ENCODE measurements at places on chromosomes 1 and 21.
A peak's percentile ranks its signal among the peaks of the same experiment; 100 is the strongest.

- DNase-seq = no peak
These were observed 50.5 kb downstream of the DMAP1 start for GRCh38 chr1:44263568-44264450.

- DNase-seq = no peak
These were observed 30.4 kb downstream of the IFNGR2 start for GRCh38 chr21:33433425-33434114.

GRCh38 chr1:29180497-29181412 is 945 bp downstream of the SRSF4 start:
- DNase-seq = no peak

- peak; percentile 68 for DNase-seq
These were observed 180.3 kb downstream of the DISC1 start for GRCh38 chr1:231806623-231807495.

- DNase-seq = no peak
These were observed 34.7 kb downstream of the ST3GAL3 start for GRCh38 chr1:43742026-43742425.

DNA sequence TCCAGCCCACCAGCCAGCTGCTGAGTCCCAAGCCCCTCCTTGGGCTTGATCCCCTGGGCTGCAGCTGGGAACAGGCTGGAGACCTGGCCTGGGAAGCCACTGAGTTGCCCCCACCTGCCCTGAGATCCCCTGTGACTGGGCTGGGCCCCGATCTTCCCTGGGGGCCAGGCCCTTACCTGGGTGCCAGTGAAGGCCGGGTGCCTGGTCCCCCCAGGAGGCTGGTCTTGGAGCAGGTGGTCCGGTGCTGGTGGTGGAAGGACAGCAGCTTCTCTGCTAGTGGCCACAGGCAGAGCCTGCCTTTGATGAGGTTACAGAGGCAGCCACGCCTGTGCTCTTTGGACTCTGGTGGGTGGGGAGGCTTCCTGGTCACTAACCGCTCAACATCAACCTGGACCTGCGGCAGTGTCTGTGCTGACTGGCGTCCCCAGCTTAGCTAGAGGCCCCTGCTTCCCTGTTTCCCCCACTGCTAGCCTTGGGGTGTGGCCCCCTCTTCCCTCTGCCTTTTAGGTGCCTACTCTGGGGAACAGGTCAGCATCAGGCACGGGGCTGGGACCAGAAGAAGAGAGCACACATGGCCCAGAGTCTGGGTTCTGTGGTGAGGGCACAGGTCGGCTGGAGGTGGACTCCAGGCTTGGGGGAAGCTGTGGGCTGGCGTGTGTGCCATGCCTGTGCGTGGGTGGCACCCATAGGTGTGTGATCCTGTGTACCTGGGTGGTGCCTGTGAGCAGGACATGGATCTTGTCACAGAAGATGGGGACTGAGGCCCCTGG is at the start of gene EPS8L3:
Gene EPS8L3 (minus strand): TSS at position 278 of the 770 bp plus-strand sequence. CDS start 2,174 bp downstream, outside the sequence.
- peak; percentile 37 for DNase-seq

DNA sequence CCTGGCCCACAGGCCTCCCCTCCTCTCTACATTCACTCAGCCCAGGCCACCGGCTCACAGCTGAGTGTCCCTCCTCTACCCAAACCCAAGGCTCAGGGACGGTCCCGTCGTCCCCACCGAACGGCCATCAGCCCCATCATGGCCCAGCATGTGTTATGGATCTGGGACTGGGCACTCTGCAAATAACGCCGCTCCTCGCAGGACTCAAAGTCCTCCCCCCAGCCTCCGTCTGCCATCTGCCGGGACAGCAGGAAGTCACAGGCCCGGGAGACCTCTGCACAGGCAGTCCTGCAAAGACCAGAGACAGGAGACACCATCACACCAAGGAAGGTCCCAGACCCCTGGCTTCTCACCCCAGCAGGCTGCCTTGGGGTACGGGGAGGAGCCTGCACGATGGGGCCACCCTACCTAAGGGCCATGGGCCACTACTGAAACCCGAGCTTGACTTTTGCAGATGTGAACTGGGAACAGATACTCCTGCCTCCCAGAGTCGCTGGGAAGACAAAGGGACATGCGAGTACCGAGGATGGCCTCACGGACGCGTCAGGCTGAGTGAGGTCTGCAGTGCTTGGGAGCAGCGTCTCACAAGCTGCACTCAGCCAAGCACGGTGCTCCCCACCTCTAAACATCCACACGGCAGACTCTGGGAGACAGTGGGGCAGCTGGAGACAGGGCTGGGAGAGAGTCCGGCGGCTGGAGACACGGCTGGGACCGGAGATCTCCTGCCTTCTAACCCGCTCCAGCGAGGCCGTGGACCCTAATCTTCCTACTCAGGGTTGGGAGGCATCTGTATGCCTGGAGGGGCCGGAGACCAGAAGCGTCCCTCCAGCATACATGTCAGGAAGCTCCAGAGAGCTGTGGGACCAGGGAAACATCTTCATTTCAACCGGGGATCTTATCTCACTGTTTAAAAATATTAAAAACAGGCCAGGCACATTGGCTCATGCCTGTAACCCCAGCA is 10.4 kb upstream of the SPATC1L start:
- DNase-seq = peak; percentile 29

DNA sequence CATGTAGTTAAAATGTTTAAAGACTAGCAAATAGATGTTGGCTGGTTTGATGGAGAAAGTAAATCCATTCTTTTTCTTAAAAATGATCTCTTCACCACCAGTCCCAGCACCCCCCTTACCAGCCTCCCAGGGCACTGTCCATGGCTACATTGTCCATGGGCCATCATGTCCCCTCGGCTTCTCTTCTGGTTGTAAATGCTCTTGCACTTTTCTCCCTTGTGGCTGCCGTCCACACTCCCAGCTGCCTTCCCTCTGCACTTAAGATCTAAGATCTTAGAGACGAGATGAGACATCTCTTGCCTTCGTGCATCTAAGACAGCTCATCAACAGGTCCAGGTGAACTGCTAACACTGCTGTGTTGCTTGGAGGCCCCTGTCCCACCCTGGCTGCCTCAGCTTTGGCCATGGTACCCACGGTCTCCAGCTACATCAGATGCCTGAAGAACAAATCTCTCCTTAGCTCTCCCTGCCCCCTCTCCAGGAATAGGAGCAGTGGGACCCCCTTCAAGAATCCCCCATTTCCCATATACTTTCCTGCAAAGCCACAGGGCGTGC is 11.1 kb downstream of the CAPN2 start:
- no peak for DNase-seq

GRCh38 chr1:8712413-8713231 is 104.8 kb downstream of the RERE start:
- DNase-seq = no peak

- DNase-seq = no peak
These were observed 3.0 kb upstream of the TNFRSF4 start for GRCh38 chr1:1216770-1217620.

GRCh38 chr1:243482141-243483022 is 226.5 kb downstream of the SDCCAG8 start:
- DNase-seq = no peak

- no peak for DNase-seq
These were observed 83.1 kb upstream of the SOD1 start for GRCh38 chr21:31576428-31576827.

DNA sequence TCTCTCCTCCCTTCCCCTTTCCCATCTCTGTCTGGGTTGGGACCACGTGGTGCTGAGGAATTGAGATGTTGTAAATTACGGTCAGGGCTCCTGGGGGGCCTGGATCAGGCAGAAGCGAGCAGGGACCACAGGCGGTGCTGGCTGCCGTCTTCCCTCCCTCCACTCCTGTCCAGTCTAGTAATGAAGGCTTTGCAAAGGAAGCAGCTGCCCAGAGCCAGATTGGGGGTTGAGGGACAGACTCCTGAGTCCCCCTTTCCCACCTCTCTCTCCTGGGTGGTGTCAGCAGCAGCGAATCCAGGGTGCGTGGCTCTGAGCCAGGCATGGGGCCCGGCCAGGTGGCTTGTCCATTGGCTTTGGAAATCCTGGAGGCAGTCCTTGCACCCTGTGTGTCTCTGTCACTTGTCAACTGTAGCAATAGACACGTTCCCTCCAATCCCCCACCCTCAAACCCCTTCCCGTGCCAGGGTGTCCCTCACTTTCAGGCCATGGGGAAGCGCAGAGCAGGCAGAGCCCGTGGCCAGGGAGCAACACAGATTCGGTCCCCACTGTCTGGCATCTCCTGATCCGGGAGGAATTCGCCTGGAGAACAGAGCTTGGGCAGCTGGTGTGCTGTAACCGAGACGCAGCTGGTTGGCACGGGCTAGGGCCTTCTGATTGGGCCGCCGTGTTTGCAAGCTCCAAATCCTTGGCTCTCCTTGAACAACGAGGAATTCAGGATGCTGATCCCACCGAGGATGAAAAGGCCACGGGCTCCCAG is 64.8 kb upstream of the WNT4 start:
- DNase-seq = no peak

DNA sequence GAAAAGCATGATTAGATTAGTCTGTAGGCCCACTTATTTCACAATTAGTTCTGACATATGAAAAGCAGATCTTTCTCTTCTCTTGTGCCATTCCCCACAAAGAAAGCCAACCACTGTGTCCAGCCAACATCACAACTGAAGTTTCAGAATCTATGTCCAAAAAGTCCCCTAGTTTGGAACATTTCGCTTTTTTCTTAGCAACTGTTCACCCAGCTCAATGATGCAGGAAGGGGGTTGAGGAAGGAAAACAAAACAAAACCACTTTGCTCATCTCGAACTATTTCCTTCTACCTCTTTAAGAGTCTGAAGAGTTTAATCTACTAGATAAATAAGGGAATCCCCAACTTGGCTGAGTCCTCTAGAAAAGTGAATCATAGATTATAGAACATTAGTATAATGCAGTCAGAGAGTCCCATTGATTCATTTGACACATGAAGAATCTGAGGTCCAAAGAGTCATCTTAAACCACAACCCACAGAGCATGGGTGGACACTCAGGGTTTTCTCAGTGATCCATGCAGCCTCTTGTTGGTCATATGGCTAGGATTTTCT is 159.3 kb upstream of the SGIP1 start:
- DNase-seq = no peak

DNA sequence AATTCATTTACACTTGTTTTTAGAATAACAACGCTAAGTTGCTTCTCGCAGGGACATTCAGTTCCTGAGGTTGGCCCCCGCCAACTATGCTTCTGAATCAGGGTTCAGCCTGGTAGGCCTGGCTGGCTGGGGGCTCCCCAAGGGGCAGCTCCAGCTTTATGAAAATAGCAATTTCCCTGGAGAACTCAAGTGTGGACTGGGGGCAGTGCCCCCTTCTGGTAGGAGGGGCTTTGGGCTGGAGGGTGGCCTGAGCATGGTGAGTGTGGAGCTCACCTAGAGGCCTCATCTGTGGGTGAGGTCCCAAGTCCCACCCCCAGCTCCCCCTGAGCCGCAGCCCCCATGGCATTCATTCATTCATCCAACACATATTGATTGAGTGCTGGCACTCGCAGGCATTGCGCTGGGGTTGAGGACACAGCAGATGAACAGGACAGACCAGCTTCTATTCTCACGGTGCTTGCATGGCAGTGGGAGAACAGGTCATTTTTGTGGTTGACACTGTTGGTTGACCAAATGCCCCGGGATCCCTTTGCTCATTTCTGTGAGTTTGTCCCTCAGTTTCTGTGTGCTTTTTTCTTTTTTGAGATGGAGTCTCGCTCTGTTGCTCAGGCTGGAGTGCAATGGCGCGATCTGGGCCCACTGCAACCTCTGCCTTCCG is 79.2 kb downstream of the UBIAD1 start:
- no peak for DNase-seq

DNA sequence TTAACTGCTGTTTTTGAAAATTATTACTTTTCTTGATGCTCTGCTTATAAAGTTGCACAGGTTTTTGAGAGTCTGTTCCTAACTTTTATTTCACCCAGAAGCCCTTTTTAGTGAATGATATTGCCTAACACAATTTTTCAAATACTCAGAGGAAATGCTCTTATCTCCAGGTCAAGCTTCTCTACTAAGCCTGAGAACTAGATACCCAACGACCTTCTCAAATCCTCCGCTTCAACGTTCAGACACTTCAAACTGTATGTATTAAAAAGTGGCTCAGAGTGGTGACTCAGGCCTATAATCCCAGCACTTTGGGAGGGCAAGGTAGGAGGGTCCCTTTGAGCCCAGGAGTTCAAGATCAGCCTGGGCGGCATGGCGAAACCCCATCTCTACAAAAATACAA is 88.5 kb downstream of the ASH1L start:
- DNase-seq = no peak

- no peak for DNase-seq
These were observed 359.7 kb downstream of the SRGAP2C start for GRCh38 chr1:121544500-121544899.

DNA sequence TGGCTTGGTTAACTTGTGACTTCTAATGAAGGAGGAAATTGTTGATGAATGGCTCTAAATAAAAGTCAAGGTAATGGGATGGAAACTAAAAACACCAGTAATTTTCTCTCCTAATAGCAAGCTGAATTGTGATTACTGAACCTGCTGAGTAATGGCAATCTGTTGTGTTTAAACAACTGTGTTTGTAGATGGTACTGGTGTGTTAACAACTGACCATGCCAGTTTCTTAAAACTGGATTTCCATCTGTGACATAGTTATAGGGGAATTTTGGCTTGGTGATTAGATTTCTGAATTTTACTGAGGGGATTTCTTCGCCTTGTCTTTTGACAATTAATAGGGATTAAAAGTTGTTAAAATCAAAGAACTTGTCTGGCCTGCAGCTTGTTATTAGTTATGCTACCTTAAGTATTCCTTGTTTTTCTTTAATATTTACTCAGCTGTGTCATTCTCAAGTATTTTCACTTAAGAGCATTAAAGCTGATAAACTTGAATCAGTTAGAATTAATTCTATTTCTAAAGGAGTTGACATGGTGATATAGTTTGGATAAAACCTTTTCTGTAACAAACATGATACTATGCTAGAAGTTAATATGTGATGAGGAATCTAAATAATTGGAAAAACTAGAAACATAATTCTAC is 7.9 kb upstream of the ERO1B start:
- DNase-seq = no peak

DNA sequence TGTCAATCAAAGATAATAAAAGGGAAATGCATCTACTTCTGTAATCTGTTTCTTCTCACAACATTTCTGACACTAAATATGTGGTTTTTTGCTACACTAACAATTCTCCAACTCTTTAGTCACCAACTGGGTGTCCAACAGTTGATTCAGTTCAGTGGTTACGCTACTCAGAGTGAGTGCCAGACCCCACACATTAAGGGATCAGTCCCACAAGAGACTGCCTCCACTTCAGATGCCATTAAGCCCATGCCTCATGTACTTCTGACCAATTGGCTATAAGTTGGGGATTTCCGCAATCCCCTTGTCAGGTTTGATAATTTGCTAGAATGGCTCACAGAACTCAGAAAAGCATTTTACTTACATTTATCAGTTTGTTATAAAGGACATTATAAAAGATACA is 28.4 kb downstream of the RNF2 start:
- DNase-seq = no peak

GRCh38 chr1:50936321-50936720 is 23.7 kb downstream of the FAF1 start:
- DNase-seq = no peak

GRCh38 chr21:34537838-34538237 is 25.8 kb upstream of the KCNE1 start:
- DNase-seq = no peak

All from Right ventricle myocardium superior (tissue), 1 donor.